ENCODE measurements at places on chromosomes 5 and 9.

DNA sequence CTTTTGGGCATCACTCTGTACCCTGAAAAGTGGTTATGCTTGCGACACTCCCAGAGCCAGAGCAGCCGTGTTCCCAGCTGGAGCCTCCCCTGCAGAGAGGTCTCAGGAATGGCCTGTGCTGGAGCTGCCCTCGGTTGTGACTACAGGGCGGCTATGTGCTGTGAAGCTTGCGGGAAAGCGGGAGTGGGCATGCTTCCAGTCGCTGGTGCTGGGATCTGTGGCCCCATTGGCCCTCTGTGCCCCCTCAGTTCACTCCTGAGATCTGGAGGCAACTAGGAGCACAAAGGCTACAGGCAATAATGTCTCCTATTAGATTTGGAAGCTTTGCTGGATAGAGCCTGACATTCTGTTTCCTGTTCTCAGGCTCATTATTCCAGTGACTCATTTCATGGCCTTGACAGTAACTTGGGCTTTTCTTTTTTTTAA lies 56.9 kb downstream of the GPR107 start:
- DNase-seq, result no peak

DNA sequence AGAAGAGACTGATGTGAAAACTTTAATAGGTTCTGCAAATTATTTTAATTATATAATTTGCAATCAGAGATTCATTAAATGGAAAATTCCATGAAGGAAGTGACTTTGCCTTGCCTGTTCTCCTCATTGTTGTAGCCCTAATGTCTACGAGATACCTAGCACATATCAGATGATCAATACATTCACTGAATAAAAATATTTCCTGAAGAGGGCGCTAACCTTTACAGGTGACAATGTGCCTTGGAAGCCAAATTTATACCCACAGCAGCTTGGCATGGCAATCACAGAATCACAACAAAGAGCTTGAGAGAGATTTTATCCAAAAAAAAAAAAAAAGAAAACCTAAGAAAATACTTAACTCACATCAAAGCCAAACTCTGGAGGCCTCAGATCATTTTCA lies 17.4 kb downstream of the HAUS6 start:
- DNase-seq, result peak; percentile 9

- DNase-seq, result no peak
These were observed 371.4 kb downstream of the TMEM38B start for GRCh38 chr9:106065579-106066214.

DNA sequence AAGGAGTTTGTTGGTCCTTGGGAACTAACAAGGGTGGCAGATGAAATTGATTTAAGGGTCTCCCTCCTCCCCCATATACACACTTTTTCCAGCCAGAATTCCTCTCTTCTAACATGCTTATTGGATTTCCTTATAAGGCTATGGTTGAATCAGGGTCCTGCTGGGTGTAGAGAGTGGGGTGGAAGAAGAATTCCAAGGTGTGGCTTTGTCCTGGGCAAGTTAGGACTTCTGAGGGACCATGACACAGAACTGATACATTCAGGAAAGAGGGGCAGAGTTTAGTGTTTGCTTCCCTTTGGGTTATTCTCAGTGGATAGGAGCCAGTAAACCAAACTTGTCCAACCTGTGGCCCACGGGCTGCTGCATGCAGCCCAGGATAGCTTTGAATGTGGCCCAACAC lies 116.5 kb downstream of the SNX18 start:
- DNase-seq, result no peak

GRCh38 chr5:153624451-153624765 lies 133.9 kb downstream of the GRIA1 start:
- DNase-seq, result no peak

DNA sequence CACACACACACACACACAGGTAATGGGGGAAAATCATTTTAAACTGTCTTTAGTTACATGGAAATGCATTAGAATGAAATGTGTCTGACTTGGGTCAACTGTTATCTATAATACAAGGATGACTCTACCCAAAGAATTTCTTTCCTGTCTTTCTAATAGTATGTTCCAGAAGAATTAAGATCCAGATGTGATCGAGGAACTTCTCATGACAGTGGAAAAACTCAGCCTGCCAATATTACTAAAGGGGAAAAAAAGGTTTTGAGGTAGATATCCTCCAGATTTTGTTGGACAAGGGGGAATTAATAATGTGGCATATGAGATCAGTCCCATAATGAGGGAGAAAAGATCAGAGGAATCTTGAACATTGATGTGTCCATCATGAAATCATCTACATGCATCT lies 190.6 kb upstream of the MAP3K1 start:
- DNase-seq, result no peak

DNA sequence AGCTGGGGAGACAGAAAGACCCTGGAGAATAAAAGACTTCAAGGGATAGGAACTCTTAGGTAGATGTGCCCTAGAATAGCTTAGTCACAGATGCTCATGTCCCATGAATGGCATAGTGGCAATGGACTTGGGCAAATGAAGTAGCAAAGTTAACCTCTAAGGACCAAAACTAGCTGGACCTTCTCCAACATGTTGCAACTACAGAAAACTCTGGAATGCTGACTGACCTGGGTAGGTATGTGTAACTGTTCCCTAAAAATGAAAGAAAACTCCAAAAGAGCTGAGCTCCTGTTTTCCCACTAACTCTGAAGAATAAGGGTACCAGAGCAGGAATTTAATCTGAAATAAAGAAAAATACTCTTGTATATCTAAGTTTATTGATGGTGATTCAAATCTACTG lies 12.5 kb upstream of the LPAR1 start:
- no peak for DNase-seq

- no peak for DNase-seq
These were observed 283.0 kb upstream of the ITGA1 start for GRCh38 chr5:52504584-52505240.

DNA sequence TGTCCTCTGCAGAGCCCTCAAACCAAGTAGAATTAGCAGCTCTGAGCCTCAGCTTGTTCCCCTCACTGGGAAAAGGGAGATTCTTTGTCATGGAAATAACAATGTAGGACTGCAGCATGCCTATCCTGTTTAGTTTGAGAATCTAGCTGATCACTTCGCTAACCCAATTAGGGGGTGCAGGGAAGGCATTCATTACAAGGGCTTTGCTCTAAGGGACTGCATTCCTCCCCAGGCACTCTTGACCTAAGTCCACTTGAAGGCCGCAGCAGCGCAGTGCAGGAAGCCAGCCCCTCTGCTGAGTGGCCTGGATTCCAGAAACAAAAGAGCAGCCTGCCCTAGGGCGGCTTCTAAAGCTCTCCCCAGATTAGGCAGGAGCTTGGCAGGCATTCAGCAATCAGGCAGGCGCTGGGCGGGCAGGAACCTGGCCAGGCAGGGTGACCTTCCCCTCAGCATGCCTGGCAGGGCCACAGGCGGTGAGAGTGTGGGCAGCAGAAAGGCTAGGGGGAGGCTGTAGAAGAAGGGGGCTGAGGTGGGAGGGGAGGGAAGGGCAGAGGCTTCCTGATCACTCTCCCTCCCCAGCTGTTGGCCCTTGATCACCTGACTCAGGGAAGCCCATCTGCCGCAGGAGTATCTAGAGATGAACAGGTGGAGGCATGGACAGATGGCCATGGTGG lies 24.8 kb downstream of the CCNJL start:
- DNase-seq, result peak; percentile 83

Data from retina (tissue), 1 donor.